ENCODE measurements at places on chromosomes 2 and 18. TPM values are rescaled to one million over a fixed set of nuclear protein-coding genes. Genes with fewer than 3 reads are reported as not detected.

DNA sequence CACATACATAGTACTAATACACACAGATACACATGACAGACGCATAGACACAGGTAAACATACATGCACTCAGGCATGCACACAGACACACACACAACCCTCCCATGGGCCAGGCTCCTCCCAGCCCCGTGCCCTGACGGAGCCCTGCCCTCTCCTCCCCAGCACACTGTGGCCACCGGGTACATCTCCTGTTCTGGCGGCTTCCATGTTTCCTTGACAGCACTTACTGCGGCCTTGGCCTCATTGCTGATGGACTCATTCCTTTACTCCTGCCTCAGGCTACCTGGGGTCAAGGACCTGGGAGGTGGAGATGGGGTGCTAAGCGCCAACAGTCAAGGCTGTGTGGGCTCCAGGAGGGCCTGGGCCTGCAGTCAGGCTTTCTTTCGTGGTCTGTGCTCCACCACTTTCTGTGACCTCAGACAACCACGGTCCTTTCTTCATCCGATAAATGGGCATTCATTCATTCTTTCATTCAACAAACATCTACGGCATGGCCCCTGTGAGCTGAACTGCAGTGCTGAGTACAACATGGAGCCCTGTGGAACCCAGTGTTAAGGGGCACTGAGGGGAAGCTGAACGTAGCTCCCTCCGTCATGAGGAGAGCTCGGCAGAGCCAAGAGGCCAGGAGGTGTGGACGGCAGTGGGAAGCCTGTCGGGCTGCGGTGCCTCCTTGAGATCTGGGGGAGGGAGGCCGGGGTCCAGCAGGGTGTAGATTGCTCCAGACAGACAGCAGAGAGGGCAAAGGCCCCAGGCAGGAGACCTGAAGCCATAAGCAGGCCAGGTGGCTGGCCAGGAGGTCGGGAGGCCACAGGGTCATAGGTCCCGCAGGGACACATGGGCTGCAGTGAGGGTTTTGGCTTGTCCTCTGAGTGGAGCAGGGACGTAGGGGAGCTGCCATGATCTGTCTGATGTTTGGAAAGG is 190.4 kb upstream of the HDAC4 start:
- DNase-seq = no peak

DNA sequence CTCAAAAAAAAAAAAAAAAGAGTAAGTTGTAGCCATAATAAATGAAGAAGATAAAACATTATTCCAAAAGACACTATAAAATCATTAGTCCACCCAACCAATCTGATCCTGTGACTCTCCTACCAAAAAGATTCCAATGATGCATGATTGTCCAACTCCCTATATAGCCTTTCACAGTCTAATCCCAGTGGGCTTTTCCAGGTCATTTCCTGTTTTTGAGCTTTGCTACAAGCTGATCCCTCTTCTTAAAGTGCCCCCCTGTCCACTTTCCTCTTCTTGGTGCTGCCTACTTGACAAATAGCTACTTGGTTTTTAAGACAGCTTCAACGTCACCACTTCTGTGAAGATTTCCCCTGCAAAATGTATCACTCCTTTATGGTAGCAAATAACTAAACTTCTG is 88.4 kb downstream of the SEMA4F start:
- DNase-seq = no peak

CCDC148 gene
- total RNA-seq = 2.4 TPM

DSG1 gene
- total RNA-seq = 3.2 TPM

ANKRD30B gene
- not detected for total RNA-seq

IL1RL1 gene
- total RNA-seq = 28.8 TPM

- no peak for DNase-seq
Observed at GRCh38 chr2:238955648-238956531, 108.0 kb downstream of the TWIST2 start.

ATP8B1 gene
- 9.0 TPM for total RNA-seq

RASGRP3 gene
- 48.8 TPM for total RNA-seq

ACKR3 gene
- total RNA-seq = 36.4 TPM

DNA sequence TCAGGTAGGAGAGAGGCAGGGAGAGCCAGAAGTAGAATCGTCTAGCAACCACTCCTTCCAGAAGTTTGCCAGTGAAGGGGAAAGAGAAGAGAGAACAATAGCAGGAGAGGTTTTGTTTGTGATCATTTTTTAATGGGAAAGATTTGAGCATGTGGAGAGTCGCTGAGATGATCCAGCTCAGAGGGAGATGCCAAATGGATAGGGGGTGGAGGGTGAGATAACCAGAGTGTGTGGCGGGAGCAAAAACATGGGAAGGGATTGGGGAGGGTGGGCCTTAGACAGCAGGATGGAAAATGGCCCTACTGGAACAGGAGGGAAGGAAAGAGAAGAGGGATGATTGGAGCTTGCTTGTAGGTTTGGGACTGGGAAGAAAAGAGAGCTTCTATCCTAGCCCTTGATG is 269.8 kb downstream of the GLI2 start:
- no peak for DNase-seq

FTCDNL1 gene
- total RNA-seq = 2.7 TPM

KATNAL2 gene
- total RNA-seq = 6.6 TPM

STEAP3 gene
- total RNA-seq = 9.3 TPM

- DNase-seq = no peak
Observed at GRCh38 chr2:145591109-145591809, 1071.3 kb upstream of the ZEB2 start.

GRCh38 chr2:241096979-241097378 is 5.1 kb downstream of the MTERF4 start:
- DNase-seq = no peak

GRCh38 chr2:98555696-98556095 is 52.6 kb downstream of the COA5 start:
- DNase-seq = no peak

KLF7 gene
- 18.2 TPM for total RNA-seq

MYO5B gene
- total RNA-seq = 3.2 TPM

- DNase-seq = no peak
Observed at GRCh38 chr2:216348756-216349308, 23.5 kb downstream of the MARCHF4 start.

GRCh38 chr2:39779341-39779851 is 338 bp upstream of the THUMPD2 start:
- no peak for DNase-seq

B3GNT2 gene
- 17.2 TPM for total RNA-seq

DNA sequence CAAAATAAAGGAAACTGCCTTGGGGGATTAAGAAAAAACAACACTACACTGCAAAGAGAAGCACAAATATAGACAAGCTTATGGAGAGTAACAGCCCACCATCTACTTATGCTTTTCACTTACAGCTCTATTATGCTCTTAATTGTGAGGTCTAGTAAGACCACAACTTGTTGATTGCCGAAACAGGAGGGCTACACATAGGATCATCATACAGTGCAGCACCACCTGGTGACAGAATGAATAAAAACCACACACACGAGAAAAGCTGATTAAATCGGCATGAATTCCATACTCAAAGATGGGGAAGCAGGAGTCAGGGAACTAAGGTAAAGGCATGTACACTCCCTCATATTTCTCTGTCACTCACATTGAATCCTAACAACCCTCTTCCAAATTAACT is 259.2 kb downstream of the IKZF2 start:
- no peak for DNase-seq

GRCh38 chr18:46166261-46166970 is 62.2 kb downstream of the HAUS1 start:
- DNase-seq = no peak

UGT1A8 gene
- total RNA-seq = not detected

DNA sequence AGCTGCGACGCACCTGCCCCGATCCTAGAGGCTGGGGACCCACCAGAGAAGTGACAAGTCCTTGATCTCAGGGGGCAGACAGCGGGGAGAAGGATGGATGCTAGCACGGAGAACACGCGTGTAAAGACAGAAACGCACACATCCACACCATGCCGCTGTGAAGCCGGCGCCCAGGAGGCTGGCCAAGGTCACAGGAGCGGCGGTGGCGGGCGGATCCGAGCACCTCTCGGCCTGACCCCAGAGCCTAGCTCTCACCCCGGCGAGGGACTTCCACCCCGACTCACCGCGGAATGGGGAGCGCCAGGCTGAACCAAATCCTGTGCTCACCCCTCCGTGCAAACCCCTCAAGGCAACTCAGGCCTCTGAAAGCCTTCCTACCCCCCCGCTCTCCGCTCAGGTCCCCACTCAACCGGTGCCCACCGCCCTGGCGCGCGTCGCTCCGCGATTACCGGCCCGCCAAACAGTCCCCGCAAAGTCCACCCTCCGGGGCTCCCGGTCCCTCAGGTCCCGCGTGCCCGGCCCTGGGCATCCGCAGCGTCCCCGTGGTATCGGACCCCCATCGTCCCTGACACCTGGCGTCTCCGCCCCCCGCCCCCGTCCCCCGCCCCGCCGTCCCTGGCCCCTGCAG is 460 bp upstream of the LRRFIP1 start:
- no peak for DNase-seq
